ENCODE measurements at places on chromosomes 5 and 9.

DNA sequence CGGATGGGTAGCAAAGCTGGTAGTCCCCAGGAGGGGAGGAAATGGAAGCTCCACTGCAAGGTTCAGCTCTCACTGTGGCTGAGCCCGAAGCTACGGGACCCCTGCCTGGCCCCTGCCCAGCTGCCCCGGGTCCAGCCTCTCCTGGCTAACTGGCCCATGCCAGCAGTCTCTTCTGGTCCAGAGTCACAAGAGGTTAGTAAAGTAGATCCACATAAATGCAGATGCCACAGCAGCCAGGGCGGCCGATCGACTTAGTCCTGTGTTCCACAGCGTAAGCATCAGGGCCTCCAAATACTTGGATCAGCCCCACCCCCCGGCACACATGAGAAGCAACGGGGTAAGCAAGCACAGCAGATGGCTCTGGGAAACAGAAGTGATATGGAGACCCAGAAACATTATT lies 42.1 kb downstream of the MRPL36 start:
- no peak for DNase-seq

- no peak for DNase-seq
These were observed 2.8 kb upstream of the IL4 start for GRCh38 chr5:132671000-132671399.

DNA sequence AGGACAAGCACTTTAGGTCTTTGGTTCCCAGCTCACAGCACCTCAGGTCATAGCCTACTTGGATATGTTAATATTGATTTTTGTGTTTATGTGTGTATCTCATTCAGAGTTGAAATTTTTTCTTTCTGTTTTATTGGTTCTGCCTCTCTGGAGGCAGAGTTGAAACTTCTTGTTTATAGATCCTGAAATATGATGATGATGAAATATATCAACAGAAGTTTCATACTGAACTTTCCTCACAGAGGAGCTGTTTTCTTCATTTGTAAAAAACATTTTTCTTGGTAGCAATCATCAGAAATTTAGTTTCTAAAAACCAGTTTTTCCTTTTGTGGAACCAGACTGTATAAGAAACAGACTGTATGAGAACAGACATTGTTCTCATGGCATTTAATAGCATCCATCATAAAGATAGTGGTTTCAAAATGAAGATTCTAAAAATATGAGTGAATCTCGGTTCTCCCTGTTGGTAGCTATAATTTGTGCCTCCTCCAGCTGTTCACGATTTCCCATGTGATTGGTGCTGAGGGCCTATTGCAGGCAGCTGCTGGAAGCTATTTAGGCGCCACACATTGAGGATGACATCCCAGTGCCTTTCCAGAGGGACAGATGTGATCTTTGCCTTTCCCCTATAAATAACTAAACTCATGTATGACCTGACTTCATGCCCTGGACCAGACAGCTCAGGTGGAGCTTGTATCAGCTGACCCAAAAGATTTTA lies 39.5 kb upstream of the CFAP157 start:
- DNase-seq = no peak

DNA sequence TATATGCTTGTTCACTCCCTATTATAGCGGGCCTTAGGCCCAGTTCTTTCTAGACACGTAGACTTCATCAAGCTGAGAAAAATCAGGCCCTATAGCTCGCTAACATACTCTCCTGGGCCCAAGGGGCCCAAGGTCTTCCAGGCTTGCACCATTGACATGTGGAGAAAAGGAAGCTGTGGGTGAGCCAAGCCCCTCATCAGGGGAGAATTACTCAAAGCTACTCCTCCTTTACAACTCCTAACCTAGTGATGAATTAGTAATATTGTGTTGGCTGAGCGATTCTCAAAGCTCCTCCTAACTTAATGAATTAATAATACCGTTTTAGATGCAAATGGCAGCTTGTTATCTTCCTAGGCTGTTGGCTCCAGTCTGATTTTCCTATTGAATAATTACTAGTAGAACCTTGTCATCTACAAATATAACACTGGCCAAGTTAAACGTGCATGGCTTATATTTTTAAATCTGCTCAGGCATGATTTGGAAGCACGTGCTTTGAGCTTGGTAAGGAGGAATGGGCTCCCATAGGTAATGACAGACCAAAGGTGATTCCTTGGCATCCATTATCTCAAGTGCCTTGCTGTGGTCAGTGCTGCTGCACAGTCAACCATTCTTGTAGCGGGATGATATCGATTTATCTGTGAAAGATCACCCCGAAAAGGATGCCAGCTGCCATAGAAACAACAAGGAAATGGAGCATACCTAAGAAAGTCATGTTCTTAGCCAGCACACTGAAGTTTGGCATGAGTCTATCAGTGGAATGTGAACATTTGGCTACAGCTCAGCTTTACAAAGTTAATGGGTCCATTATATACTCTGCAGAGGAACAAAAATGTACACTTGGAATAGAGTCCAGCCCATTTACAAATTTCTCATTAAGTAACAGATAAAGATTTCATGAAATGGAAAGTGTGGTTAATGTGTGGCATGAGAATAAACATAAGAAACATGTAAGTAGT lies 23.8 kb downstream of the LVRN start:
- no peak for DNase-seq

DNA sequence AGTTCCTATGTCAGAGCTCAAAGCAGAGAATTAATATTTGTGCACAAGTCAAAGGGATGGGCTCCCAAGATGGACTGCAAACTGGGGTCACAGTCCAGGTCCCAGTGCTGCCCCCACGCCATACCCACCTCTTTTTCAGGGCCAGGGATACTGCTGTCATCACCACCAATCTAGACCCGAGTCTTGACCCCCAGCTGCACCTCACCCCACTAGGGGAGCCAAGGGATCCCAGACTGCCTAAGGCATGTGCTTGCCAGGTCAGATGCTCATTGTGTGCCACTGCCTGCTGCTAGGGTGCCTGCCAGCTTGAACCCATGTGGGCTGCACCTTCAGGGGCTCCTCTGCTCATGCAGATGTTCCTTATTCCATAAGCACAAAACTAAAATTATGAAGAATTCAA lies 215.6 kb upstream of the NREP start:
- no peak for DNase-seq

DNA sequence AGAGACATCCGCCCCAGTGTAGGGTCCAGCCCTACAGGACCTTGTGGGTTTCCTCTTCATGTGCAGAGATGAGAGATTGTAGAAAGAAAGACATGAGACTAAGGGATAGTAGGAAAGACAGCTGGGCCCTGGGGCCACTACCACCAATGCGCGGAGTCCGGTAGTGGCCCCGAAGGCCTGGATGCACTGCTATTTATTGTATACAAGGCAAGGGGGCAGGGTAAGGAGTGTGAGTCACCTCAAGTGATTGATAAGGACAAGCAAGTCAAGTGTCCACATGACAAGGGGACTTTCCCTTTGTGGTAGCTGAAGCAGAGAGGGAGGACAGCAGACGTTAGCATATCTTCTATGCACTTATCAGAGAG lies 6.2 kb upstream of the TMEM141 start:
- no peak for DNase-seq

- DNase-seq = no peak
These were observed 21.5 kb upstream of the DELE1 start for GRCh38 chr5:141902015-141902814.

DNA sequence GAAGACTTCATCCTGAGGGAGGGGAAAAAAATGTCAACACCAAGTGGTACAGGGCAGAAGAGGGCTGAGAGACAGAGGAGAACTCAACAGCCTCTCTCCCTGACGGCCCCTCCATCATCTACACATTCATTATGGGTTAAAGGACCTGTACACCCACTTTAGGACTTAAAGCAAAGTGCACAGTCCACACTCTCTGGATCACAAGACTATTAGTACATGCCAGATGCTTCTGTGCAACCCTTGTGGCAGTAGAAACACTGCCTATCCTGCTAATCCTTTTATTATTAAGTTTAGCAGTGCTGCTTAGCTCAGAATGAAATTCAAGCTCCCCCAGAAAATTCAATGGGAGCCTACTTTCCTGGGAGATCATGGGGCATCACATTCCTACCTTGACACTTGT lies 1.9 kb downstream of the FRMD3 start:
- no peak for DNase-seq

All from activated CD4-positive, alpha-beta T cell treated with anti-CD3 and anti-CD28 coated beads for 48 hours (primary cell).